Activated CD4-positive, alpha-beta T cell treated with anti-CD3 and anti-CD28 coated beads for 1 hour (primary cell): ENCODE measurements at places on chromosomes 6 and 20.

- no peak for DNase-seq
Measured at GRCh38 chr6:157768863-157769551, 54.0 kb upstream of the SNX9 start.

- DNase-seq: no peak
Measured at GRCh38 chr6:130269969-130270635, 47.4 kb upstream of the SAMD3 start.

DNA sequence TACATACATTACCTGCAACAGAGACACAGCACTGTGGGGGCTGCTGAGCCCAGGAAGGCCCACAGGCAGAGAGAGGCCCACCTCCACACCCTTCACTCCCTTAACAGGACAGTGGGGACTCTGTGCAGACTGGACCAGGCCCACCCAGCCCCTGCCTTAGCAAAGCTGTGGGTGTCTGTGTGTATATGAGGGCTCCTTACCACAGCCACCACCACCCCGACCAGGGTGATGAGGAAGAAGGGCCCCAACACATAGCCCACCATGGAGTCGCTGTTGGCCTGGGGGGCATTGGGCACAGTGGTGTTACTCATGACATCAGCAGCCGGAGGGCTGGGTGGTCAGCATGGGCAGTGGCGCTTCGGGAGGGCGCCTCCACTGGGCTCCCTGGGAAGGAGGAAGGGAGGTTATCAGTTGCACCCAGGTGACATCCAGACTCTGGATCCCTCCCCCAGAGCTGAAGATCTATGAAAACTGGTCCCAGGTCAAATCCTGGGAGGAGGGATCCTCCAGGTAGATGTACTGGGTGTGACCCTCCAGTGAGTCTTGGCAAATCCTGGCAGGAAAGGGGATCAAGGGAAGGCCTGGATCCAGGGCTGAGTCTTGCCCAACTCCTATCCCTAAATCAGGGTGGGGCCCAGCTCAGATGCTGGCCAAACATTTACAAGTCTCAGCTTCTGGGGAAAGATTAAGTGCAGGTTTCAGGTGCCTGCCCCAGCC, 1.2 kb downstream of the SMIM29 start:
- no peak for DNase-seq

GRCh38 chr6:78484198-78485064, 382.9 kb upstream of the IRAK1BP1 start:
- DNase-seq: no peak

DNA sequence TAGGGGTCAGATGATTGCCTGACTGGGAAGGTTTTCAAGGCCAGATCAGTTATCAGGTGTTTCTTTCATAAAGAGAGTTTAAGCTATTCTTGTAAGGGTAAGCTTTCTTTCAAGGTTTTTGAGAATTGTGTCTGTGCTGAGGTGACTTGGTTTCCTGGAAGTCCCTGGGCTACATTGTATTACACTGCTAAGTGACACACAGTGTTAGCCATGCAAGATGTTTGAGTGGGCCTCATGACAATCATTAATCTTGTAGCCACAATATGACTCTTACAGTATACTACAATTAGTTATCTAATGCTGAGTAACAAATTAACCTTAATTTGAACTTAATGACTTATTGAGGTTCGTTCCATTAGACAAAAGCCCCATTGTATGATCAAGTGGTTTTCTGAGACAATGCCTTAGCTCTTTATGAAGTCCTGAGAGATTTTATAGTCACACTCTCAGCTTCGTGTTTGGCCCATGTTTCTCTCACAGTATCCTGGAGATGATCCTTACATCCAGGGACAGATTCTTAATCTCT, 186.7 kb downstream of the RPS12 start:
- no peak for DNase-seq

GRCh38 chr6:125273965-125274364, 27.8 kb downstream of the HDDC2 start:
- no peak for DNase-seq

DNA sequence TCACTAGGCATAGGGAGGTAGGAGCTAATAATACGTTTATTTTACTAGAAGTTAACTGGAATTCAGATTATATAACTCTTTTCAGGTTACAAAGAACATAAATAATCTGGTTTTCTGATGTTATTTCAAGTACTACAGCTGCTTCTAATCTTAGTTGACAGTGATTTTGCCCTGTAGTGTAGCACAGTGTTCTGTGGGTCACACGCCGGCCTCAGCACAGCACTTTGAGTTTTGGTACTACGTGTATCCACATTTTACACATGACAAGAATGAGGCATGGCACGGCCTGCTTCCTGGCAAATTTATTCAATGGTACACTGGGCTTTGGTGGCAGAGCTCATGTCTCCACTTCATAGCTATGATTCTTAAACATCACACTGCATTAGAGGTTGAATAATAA, 1.1 kb downstream of the HFE start:
- no peak for DNase-seq

DNA sequence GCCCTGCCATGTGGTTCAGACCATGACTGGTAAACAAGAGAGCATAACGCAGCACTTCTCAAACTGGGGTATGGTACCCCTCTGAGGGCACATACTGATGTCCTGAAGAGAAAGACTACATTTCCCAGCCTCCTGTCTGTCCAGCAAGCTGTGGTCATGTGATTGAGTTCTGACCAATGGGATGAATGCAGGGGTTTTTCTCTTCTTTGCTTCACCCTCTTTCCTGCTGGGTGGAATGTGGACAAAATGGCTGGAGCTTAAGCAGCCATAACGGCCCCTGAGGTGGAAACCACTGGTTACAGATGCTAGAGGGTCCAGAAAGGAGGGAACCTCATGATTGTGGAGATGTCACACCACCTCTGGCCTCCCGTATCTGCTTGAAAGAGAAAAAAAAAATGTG, 19.4 kb upstream of the KCNB1 start:
- no peak for DNase-seq

GRCh38 chr6:147023581-147023980, 180.6 kb upstream of the STXBP5 start:
- no peak for DNase-seq

GRCh38 chr6:163152701-163153100, 261.8 kb upstream of the QKI start:
- DNase-seq: no peak

DNA sequence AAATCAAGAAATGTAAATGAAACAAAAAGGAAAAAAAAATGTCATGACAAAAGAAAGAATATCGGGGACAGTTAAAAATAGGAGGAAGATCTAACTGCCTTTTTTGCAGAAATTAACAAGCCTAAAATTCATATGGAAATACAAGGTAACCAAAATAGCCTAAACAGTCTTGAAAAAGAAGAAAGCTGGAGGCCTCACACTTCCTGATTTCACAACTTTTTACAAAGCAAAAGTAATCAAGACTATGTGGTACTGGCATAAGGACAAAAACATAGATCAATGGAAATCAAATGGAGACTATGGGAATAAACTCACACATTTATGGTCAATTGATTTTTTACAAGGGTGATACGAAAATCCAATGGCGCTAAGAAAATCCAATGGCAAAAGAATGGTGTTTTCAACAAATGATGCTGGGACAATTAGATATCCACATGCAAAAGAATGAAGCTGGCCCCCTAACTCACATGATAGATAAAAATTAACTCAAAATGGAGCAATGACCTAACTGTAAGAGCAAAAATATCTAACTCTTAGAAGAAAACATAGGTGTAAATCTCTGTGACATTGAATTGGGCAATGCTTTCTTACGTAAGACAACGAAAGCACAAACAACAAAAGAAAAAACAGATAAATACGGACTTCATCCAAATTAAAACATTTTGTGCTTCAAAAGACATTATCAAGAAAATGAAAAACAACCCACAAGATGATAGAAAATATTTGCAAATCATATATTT, 24.5 kb downstream of the MAP3K5 start:
- DNase-seq: no peak

DNA sequence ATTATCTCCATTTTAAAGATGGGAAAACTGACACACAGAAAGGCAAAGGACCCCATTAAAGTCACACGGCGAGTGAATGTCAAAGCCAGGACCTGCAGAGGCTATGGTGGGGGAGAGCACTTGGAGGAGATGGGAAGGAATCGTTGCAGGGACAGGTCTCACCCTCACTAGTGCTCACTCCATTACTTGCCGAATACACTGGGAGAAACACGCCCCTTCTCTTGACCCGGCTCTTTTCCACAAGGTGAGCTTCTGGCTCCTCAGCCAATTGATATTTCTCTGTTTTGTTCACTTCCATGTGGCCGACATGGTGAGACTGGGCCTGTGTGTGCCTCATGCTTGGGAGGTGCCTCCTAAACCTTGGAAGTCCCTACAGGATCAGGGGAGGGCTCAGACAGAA, 117.8 kb upstream of the KCNG1 start:
- DNase-seq: no peak

DNA sequence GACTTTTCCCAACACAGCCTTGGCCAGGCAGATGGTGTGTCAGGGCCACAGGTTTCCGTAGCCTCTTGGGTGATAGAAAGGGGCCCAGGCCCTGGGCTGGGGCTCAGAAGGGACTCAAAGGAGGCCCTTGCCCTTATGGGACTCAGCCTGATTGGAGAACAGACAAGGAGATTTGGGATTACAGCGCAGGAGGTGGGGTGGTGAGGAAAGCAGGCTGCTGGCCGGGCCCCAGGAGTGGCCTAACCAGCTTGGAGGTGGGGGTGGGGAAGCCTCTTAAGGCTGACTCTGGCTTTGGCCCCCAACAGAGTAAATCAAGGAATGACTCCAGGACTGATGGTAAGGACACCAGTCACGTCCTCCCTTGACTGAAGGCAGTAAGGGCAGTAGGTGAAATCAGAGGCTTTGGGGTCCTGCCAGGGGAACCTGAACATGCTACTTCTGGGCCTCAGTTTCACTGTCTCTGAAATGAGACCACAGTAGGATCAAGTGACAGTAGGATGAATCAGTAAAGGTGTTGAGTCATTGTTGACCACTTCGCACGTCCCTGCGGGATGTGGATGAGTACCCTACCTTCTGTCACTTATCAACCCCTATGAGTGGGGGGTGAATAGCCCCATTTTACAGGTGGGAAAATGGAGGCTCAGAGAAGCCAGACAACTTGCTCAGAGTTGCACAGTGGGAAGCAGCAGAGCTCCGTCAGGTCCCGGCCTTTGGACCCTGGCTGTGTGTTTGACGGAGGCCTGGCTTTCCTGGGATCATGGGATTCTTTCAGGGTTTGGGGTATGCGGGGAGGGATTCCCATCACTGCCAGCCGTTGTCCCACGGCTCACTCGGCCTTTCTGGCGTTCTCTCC, 4.5 kb downstream of the SNAI1 start:
- DNase-seq: no peak

GRCh38 chr20:58043236-58044140, 185.0 kb downstream of the ANKRD60 start:
- DNase-seq: no peak

GRCh38 chr6:101605874-101606273, 212.4 kb downstream of the GRIK2 start:
- no peak for DNase-seq

- no peak for DNase-seq
Measured at GRCh38 chr20:32470025-32470861, 112.1 kb downstream of the ASXL1 start.

GRCh38 chr6:5950361-5950785, 56.4 kb downstream of the NRN1 start:
- DNase-seq: no peak

DNA sequence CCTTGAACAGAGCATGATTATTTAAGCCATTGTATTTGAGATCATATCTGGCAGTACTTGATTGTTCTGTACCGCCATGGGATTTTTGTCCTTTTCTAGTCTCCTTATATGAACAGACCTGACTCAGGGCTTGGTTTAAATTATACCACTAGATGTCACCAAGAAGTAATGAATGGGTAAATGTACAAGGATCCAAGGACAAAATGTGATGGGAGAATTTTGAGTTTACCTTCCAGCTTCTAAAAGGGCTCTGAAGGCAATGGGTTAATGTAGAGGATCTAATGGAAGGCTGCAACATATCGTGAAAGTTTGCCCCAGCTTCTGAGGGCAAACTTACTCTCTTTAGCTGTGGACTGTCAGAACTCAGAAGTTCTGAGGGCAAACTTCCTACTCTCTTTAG, 12.0 kb downstream of the RNF8 start:
- DNase-seq: no peak

DNA sequence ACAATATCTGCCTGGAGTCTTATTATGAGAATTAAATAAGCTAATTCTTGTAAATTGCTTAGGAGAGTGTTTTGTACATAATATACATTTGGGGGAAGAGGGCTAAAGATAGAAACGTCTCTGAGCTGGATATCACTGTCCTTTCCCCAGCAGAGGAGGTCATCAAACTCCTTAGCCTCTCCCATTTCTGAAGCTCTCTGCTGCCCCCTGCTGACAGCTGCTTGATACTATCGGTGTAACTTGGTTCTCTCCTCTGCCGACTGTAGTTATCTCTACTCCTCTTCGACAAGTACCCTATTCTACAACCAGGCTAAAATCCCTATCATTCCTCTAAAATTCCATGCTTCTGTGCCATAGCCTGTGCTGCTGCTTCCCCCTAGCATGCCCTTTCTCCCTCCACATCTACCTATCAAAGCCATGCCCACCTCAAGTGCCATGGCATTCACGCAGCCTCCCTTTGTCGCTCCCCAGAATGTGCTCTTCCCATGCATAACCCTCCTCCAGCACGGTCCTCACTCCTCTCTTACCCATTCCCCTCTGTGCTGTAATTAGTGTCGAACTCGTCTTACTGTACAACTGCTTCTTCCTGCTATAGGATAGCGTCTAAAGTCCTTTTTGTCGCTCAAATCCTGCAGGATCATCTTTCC, 101.2 kb downstream of the EPM2A start:
- DNase-seq: peak; percentile 53

DNA sequence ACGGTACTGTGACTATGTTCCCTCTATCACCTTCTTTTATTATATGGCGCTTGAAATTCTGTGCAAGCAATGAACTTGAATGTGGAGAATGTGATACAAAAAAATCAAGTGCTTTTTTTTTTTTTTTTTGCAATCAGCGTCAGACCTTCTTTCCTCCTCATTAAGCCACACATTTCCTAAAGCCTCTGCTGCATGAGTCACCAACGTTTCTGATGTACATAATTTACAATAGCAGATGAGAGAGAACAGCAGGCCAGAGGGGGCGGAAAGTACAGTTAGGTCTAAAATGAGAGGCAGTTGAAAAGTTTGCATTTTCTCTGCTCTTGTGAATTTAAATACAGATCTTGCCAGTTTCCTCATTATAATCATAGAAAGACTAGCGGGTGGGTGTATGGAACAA, 114.6 kb upstream of the RIPOR2 start:
- peak; percentile 37 for DNase-seq

- no peak for DNase-seq
Measured at GRCh38 chr6:113979937-113980336, 9.0 kb upstream of the HDAC2 start.

- no peak for DNase-seq
Measured at GRCh38 chr6:141451511-141452353, 681.0 kb upstream of the GJE1 start.

GRCh38 chr20:51456511-51457509, 85.7 kb downstream of the NFATC2 start:
- DNase-seq: no peak
